ENCODE measurements at places on chromosomes 6 and 20. TPM values are rescaled to one million over a fixed set of nuclear protein-coding genes. Genes with fewer than 3 reads are reported as not detected.

- DNase-seq: no peak
Measured at GRCh38 chr6:152746172-152746553, 4.4 kb upstream of the VIP start.

- DNase-seq: no peak
Measured at GRCh38 chr6:106525882-106526275, 103.4 kb downstream of the RTN4IP1 start.

DNA sequence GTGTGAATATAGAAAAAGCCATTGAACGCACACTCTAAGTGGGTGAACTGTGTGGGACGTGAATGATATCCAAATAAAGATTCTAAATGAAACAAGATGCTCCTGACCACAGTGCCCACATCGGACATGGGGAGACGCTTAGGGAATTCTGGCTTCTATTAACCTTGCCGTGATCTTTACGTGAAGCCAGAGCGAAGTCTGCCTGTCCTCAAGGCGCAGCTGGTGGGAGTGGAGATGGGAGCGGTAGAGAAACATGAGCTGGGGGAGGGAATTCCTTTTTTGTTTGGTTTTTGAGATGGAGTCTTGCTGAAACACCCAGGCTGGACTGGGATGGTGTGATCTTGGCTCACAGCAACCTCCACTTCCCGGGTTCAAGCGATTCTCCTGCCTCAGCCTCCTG, 46.0 kb downstream of the VSTM2L start:
- DNase-seq: no peak

DNA sequence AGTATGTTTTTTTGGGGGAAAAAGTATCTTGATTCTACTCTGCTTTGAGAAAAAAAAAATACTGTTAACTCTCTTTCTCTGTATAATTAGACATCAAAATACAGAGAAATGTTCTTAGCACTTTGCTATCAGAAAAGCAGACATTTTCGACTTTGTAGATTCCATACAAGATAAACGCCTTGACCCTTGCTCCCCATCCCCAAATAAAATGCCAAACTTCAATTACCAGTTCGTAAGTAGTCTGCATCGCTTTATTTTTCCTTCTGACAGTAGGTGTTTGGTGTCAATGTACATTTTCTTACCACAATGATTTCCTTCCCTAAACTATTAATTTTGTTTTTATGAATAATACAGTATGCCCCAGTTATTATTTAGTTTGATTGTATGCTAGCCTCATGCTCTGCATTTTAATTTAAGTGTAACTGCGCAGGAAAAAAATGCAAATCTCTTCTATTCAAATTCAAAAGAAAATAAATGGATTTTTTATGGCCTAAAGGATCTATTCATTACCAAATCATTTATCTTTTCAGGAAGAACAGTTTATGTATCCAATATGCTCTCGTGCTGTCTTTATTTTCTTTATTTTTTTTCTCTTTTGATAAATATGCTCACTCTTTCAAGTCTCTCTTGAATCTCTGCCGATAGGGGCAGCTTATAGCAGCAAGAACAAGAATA, 84.8 kb upstream of the ZNF217 start:
- DNase-seq: no peak

- DNase-seq: no peak
Measured at GRCh38 chr6:87382861-87383260, 24.9 kb upstream of the CFAP206 start.

The CALHM5 gene
- 2.4 TPM for total RNA-seq

The LRRC1 gene
- total RNA-seq: 3.2 TPM

The FAM209B gene
- not detected for total RNA-seq

The DDX43 gene
- 0.40 TPM for total RNA-seq

The SLC24A3 gene
- 1.0 TPM for total RNA-seq
